Hippocampal formation (tissue), 2 donors: ENCODE measurements at places on chromosomes 1 and 21.

DNA sequence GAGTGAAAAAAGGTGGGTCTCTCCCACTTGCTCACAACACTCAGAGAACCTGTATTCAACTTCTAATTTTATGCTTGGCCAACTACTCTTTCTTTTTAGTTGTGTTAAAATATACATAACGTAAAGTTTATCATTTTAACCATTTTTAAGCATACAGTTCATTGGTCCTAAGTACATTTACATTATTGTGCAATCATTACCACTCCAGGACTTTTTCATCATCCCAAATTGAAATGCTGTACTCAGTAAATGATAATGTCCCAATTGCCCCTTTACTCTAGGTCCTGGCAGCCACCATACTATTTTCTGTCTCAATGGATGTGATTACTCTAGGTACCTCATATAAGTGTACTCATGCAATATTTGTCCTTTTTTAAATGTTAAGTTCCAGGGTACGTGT lies 212.3 kb upstream of the PLXNA2 start:
- DNase-seq: no peak

- DNase-seq: no peak
These were observed 35.3 kb downstream of the BEND5 start for GRCh38 chr1:48741380-48741779.

- DNase-seq: no peak
These were observed 108.9 kb downstream of the NOS1AP start for GRCh38 chr1:162178432-162178831.

DNA sequence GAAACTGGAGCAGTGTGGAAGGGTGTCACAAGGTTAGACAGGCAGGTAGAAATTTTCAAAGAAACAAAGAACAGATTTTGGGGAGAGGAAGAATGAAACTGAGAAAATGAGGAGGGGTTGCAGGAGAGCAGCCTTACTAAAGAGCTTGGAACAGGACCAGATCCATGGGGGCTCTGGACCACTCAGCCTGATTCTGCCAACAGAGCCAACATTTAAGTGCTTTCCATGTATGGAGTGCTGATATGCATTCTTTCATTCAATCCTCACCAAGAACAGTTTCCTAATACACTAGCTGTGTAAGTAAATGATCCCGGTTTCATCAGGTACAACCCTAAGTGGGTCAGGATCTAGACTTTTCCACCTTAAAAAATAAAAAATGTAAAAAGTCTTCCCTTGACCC lies 16.2 kb downstream of the LPGAT1 start:
- DNase-seq: no peak

- DNase-seq: no peak
These were observed 253.3 kb upstream of the VAMP3 start for GRCh38 chr1:7517611-7518330.

DNA sequence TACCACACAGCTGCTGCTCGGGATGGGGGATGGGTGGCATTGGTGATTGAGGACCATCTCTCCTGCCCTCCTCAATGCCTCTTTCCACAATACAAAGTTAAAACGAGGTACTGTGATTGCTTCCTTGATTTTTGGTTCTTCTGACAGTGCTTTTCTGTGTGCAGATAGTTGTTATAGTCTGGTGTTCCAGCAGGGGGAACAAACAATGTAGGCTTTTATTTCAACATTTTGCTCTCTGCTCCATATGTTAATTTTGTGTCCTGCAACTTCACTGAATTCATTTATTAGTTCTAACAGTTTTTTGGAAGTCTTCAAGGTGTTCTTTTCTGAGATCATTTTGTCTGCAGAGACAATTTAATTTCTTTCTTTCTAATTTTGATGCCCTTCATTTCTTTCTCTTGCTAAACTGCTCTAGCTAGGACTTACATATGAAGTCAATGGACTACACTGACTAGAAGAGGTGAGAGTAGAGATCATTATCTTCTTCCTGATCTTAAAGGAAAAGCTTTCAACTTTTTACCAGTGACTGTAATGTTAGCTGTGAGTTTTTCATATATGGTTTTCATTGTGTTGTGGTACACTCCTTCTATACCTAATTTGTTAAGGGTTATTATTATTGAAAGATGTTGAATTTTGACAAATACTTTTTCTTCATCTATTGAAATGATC lies 45.4 kb downstream of the TNFSF18 start:
- DNase-seq: no peak

GRCh38 chr1:76203127-76203526 lies 128.6 kb downstream of the ST6GALNAC3 start:
- DNase-seq: no peak

DNA sequence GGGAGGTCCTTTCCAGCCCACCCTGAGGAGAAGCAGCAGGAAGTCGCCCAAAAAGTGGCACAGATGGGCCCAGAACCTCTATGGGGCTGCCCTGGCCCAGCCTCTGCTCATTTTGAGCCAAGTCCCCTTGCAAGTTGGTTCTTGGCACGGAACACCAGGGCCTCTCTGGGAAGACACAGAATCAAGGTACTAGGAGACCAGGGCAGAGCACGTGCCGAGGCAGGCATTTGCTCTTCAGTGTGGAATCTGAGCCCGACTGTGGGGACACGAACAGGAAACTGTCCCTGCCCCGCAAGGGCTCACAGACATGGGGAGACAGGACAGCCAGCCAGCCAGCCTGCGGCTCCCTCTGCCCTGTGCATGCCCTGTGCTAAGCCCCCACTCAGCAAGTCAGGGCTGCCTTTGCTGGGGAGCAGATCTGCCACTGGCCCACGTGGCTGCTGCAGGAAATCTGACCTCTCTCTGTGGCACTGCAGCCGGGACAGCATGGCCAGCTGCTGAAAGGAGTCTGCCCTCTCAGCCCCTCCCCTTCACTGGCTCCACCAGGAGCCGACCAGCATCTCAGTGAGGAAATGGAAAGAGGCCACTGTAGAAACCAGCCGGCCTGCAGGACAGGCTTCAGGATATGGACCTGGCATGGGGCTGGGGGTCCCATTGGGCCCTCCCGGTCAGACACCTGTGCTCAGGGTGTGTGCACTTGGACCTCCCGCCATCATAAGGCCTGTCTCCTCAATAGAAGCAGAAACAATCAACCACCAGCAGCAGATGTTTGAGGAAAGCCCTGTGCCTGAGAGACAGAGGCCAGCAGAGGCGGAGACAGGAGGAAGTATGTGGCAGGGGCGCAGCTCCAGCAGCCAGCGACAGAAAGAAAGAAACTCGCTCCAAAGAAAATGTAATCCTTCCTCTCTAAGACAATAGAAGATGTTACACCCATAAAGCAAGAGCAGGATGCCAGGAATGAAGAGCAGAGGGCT lies 3.7 kb downstream of the ARHGEF16 start:
- DNase-seq: peak; percentile 10

GRCh38 chr1:216531263-216532239 lies 108.3 kb upstream of the USH2A start:
- no peak for DNase-seq

- DNase-seq: no peak
These were observed 42.1 kb upstream of the ZNF496 start for GRCh38 chr1:247373721-247374141.

GRCh38 chr1:70922196-70922595 lies 125.4 kb downstream of the PTGER3 start:
- no peak for DNase-seq

- no peak for DNase-seq
These were observed at the start of gene PDPN for GRCh38 chr1:13583595-13583965. Gene PDPN, plus strand, starts transcription at chr1:13583832. Its CDS starts 202 bp downstream, at chr1:13584034.

GRCh38 chr1:211653959-211654496 lies 21.4 kb downstream of the NEK2 start:
- DNase-seq: no peak

DNA sequence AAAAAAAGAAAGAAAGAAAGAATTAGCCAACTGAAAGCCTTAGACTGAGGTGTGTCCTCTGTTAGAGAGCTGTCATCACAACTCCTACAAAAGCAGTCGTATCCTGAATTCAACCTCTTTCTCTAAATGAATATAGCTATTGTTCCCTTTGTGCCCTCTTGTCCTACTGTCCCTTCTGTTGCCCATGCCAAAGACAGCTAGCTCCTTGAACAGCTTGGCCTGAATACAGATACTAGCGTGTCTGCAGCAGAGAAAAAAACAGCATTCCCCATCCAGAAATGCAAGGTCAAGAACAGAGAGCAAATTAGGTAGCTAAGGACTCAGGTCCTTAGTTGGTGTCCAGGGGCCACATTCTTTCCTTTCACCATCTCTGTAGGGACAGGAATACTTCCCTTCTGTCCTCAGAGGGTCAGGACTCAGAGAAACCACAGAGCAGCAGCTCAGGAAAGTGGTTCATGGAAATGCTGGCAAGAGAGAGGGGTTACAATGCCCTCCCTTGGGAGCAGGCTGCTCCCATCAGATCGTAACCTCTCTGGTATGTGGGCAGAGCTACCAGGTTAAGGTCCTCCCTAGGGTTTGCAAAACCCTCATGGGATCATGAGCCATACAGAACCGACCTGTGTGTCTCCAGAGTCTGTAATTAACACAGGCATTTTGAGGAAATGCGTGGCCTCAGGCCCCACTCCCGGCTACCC lies 1.8 kb upstream of the ZBTB48 start:
- DNase-seq: no peak

GRCh38 chr1:205319081-205320018 lies 2.2 kb downstream of the NUAK2 start:
- DNase-seq: no peak

DNA sequence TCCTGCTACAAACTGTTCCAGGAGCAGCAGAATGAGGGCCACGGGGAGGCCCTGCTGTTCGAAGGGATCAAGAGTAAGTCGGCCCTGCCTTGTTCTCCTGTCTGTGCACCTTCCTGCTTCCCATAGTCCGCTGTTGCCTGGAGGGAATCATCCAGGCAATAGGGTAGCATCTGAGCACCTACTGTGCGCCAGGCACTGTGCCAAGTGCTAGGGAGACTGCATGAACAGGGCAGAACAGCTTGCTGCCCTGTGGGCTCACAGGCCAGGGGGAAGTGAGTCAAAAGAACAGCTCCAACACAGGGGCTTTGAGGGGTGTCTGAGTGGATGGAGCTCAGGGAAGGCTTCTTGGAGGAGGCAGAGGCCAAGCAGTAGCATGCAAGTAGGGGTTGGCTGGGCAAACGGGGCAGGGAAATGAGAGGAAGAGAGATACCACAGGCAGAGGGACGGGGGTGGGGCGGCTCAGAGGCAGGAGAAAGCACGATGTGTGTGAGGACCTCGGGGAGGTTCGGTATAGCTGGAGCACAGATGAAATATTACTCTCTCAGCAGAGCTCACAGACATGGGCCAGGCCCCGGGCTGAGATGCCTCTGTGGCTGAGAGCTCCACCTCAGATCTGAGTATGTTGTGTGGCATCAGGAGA lies 15.5 kb upstream of the PADI6 start:
- no peak for DNase-seq

DNA sequence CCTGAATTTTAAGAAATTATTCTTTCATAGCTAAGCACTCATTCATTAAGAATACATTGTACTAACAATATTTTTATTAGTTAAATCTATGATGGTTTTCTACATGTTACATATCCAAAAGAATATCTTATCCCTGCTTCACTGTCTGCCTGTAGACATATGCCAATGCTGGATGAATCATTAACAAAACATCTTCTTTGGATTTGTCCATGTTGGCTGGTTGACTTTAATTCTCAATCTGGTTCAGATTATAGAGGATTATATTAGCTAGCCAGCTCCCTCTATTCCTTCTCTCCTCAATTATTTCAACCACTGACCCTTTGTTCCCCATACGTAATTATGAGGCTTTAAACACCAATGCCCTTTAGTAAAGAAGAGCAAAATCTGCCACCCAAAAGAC lies 138.9 kb upstream of the DMRTA2 start:
- DNase-seq: no peak

DNA sequence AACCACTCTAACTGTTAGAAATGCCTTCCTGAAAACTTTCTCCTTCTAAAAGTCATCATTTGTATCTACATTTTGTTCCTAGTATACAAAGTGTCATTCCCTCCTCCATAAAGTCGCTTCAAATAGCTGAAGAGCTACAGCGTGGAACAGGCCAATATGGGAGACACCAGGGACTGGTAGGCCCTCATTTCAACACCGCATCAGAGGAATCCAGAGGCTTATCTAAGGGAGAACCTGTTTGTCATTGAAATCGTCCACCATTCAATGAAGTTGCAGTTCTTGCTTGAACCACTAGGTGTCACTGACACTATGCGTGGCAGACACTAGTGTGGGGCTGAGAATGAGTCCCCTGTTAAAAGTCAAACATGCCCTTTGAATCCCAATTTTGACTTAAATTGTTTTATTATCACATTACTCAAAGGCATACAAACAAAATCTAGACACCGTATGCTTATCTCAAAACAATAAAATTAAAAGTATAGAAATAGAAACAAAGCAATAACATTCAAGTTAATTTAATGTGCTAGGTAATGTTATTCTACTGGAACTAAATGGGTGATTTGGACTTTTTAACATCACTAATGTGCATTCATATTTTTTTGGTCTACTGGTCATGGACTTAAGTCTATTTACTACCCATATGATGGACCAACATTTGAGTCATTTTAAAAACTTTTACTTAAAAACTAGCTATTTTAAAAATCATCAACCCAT lies 182.3 kb downstream of the FCRL5 start:
- DNase-seq: peak; percentile 9

GRCh38 chr1:190399233-190399632 lies 78.4 kb downstream of the BRINP3 start:
- DNase-seq: no peak

DNA sequence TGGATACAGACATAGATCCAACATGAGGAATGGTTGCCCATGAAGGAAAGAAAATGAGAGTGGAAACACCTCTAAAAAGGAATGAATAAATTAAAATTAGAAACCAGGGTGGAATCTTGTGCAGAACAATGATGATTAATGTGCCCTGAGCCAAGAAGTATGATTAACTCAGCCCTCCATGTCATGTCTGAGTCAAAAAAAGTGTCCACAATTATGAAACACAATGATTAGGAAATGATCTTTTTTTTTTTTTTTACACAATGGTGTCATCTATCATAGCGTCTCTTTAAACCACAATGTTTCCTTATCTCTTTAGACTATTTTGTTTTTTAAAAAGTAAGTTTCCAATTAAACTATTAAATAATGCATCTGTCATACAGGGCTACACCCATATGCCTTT lies 78.9 kb upstream of the RAB4A start:
- no peak for DNase-seq

DNA sequence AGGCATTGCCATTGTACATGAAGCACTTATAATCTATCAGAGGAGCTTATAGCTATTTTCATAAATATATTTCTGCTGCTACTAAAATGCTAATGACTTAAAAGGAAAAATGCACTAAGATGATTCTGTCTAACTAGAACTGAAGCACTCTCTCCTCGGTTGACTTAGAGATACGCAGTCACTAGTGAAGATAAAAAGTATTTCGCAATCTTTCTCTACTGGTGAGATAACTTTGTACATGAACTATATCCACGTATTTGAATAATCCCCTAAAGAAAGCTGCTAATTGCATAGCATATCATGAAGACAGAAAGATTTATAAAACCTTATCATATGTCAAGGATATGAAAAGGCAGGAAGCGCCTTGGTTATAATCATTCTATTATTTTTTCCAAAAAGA lies 658.1 kb upstream of the PRMT6 start:
- DNase-seq: no peak

- DNase-seq: no peak
These were observed 23.6 kb upstream of the TMEM51 start for GRCh38 chr1:15129944-15130343.

GRCh38 chr1:76577525-76578185 lies 289.6 kb upstream of the ST6GALNAC5 start:
- no peak for DNase-seq
